ENCODE measurements at places on chromosomes 7 and 10.

DNA sequence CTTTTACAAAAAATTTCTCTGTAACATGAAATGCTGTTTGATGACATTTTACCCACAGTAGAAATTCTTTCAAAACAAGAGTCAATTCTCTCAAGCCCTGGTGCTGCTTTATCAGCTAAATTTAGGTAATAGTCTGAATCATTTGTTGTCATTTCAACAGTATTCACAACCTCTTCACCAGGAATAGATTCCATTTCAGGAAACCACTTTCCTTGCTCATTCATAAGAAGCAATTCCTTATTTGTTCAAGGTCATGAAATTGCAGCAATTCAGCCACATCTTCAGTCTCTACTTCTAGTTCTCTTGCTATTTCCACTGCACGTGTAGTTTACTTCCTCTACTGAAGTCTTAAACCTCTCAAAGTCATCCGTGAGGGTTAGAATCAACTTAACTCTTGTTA is 14.1 kb downstream of the STAG3 start:
- DNase-seq, result no peak

DNA sequence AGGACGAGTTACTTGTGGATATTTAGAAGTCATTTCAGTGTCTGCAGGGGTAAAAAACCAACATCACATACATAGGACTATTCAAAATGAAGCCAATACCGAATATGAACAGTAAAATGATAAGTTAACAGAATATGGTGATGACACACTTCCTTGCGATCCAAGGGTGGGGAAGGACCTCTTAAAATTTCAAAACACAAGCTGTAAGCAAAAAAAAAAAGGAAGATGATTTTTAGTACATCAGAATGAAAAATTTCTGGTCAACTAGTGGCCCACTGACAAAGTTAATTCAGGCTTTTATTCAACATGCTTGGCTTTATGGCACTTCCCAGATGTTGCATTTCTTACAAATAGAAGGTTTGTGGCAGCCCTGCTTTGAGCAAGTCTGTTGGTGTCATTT is 19.0 kb upstream of the GALNTL5 start:
- no peak for DNase-seq

- no peak for DNase-seq
Observed at GRCh38 chr7:1200045-1200444, 32.6 kb upstream of the UNCX start.

- no peak for DNase-seq
Observed at GRCh38 chr10:67630904-67631303, 65.1 kb downstream of the CTNNA3 start.

DNA sequence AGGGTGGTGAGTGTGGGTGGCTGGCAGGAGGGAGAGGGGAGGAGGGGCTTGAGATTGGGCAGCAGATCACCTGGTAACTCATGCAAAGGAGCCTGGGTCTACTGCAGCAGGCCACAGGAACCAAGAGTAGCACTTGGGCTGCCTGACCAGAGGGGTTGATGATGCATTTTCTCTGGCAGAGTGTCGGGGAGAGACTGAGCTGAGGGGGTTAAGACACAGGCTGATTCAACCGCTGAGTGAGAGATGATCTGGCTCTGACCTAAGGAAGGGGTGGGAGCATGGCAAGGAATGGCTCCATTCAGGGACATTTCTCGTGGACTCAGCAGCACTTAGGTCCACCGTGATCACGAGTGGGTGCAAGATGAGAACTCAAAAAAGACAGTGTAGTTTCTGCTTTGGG is 115.5 kb upstream of the STK17A start:
- no peak for DNase-seq

DNA sequence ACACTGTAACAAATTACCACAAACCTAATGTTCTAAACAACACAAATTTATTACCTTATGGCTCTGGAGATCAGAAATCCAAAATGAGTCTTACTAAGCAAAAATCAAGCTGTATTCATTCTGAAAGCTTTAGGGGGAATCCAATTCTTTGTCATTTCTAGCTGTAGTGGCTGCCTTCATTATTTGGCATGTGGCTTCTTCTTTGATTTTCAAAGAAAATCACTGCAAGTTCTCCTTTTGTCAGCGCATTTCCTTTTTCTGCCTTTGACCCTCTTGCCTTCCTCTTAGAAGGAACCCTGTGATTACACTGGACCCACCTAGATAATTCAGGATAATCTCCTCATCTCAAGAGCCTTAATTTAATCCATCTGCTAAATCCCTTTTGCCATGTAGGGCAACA is 36.9 kb downstream of the ZPBP start:
- DNase-seq, result no peak

GRCh38 chr10:17381502-17382142 is 72.8 kb downstream of the ST8SIA6 start:
- DNase-seq, result no peak

GRCh38 chr7:43585562-43585961 is 2.7 kb downstream of the STK17A start:
- DNase-seq, result no peak

- DNase-seq, result no peak
Observed at GRCh38 chr10:113333313-113333712, 219.5 kb upstream of the HABP2 start.

GRCh38 chr10:26242706-26243350 is 26.3 kb downstream of the GAD2 start:
- peak; percentile 71 for DNase-seq

DNA sequence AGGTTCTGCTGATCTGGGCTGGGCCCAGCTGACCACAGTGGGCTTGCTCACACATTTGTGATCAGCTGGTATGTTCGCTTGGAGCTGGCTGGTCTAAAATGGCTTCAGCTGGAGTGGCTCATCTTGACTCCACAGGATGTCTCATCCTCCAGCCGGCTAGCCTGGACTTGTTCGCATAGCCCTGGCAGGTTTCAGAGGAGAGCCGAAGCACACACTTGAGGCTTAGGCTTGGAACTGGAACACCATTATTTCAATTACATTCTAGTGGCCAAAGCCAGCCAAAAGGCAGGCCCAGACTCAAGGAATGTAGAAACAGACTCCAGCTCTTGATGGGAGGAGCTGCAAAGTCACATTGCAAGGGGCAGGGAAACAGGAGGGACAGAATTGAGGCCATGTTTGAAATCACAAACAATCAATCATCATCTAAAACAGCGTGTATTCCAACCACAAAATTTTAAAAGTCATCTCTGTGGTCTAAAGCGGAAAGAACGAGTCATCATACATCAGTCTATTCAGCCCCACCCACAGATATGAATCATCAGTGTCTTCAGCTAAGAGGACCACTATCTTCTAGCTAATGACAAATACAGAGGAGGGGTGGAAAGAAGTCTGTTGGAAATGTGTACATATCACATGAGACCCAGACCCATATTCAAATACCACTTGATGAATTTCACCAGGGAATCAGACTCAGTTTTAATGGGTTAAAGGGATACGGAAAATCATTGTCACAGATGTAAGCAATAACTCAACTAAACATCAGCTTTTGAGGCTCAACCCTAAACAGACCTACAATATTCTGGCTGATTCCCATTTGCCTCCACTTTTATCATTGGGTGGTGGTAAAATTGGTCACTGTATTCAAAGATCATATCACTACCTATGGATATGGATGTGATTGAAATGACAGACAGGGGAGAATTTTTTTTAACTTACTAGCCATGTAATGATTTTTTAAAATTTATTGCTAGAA is 139.0 kb upstream of the MKLN1 start:
- no peak for DNase-seq

- DNase-seq, result no peak
Observed at GRCh38 chr10:71131096-71131495, 81.3 kb upstream of the UNC5B start.

GRCh38 chr10:5545011-5545410 is 20.2 kb downstream of the CALML3 start:
- no peak for DNase-seq

DNA sequence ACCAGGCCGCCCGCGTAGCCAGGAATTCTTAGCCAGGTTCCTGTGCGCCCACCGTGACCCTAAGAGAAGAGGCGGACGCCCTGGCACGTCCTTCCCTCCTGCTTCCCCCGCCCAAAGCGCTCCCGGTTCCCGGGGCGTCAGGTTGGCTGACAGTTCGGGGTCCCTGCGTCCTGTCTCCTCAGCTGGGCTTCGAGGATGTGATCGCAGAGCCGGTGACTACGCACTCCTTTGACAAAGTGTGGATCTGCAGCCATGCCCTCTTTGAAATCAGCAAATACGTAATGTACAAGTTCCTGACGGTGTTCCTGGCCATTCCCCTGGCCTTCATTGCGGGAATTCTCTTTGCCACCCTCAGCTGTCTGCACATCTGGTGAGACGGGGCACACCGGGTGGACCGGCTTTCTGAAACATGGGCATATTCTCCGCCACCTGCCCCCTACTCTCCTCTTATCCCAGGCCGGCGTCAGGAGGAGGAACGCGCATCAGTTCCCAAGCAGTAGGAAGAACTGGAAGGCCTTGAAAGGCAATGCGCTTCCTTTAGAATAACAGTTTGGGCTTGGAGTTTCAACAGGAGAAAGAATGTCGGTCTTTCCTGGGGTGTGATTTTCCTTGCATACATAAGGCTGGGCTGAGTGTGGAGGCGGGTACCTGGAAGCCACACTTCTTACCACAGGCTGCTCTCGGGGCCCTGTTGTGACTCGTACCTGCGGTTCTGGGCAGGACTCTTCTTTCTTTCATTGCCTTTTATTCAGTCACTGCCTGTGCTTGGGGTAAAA is 728 bp downstream of the CAV2 start:
- no peak for DNase-seq

- no peak for DNase-seq
Observed at GRCh38 chr7:131619336-131620305, 63.2 kb upstream of the PODXL start.

- no peak for DNase-seq
Observed at GRCh38 chr7:136890399-136890798, 21.9 kb downstream of the CHRM2 start.

- no peak for DNase-seq
Observed at GRCh38 chr10:78188446-78188845, 154.8 kb downstream of the RPS24 start.

DNA sequence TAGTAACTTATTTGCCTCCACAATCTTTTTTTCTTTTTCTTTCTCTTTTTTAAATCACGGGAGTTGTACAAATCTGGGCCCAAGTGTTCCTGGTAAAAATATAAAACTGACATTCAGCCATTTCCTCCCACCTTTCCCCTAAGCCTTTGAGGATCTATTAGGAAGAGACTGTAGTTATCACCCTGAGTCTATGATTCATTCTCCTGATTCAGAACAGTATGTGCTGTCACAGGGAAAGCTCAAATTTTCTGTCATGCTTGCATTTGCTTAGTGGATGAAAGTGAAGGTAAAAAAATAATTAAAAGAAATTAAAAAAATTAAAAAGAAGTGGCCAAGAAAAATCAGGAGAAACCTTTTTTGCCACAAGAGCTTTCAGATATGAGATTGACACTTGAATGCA is 71.7 kb downstream of the KIF20B start:
- DNase-seq, result no peak

DNA sequence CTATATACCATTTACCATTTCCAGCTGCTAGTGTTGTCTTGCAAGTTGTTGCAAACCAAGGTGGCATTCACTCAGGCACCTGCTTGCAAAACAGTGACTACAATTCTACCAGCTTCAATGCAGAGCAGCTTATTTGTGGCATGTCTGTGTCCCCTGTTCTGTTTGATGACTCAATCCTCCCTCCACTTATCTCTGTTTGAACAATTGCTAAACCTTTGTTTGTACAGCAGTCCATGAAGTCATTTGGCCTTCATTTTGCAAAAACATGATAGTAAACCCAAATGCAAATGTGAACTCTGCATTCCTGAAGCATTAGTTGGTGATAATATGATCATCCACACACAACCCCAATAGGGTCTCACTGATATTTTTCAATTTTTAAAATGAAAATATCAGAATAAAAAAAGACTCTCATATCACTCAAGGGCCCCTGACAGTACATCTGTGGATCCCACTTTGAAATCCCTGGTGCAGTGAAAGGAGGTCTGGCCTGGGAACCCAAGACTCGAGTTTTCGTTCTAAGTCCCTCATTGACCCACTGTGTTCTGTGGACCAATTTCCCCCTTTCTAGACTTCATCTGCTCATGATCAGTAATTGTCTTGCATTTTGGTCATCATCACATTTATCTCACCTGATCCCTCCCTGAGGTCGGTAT is 425.4 kb downstream of the RPS24 start:
- DNase-seq, result no peak

- no peak for DNase-seq
Observed at GRCh38 chr7:2970861-2971260, 72.8 kb downstream of the CARD11 start.

GRCh38 chr7:117401293-117402002 is 25.8 kb downstream of the ASZ1 start:
- no peak for DNase-seq

- DNase-seq, result no peak
Observed at GRCh38 chr10:59025981-59026765, 150.3 kb upstream of the PHYHIPL start.

DNA sequence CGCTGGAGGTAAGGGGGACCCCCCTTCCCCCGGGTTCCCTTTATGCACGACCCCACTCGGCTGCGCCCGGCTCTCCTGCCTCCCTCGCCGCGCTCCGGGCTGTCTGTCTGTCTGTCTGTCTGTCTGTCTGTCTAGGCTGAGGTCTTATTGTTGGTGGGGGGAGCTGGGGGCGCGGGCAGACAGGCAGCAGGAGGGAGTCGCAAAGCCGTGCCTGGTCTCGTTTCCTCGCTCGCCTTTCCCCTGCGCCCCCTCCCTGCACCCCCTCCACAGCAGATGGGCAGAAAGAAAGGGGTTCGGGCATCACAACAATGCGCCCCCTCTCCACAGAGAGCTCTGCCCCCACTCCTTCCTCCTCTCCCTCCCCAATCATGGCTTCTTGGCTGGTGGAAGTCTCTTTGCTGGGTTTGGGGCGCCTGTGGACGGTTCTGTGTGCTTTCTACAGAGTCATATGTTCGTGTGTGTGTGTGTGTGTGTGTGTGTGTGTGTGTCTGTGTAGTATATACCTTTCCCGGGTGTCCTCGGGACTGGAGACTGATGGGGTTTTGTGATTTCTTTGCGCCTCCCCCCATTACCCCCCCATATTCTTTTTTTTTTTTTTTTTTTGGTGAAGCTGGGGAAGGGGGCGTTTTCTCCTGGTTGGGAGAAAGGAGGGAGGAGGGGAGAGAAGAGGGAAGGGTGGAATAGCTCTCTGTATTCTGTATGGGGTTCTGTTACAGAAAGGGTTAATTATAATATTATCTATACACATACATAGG is 1.9 kb downstream of the AUTS2 start:
- DNase-seq, result peak; percentile 40

DNA sequence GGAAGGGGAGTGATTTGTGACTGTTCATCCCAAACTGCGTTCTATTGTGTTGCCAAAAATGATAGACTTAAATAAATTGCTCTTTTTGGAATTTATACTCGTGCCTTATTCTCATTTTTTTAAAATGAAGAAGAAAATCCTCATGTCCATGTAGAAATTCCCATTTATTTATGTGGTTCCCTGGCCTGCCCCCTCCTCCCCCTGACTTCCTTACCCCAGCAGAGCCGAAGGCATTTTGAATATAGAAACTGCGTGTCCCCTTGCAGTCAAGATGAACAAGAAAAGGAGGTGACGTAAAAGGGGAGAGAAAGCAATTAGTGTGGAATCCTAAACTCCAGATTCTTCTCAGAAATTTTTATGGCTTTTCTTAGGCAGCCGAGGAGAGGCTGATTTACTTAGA is 126.1 kb downstream of the FAM204A start:
- no peak for DNase-seq
